ENCODE measurements at places on chromosomes 7 and 10. TPM values are rescaled to one million over a fixed set of nuclear protein-coding genes. Genes with fewer than 3 reads are reported as not detected.

GRCh38 chr10:43226851-43227845, 39.7 kb downstream of the RASGEF1A start:
- no peaks in the 10 kb centered on the region for H3K36me3 ChIP-seq
- H3K4me1 ChIP-seq, result no peaks in the 10 kb centered on the region
- H3K27me3 ChIP-seq, result peaks cover 38% of the 10 kb centered on the region
- H3K27ac ChIP-seq, result no peak overlapping the region

The THSD7A gene
- total RNA-seq, result under 0.01 TPM

DNA sequence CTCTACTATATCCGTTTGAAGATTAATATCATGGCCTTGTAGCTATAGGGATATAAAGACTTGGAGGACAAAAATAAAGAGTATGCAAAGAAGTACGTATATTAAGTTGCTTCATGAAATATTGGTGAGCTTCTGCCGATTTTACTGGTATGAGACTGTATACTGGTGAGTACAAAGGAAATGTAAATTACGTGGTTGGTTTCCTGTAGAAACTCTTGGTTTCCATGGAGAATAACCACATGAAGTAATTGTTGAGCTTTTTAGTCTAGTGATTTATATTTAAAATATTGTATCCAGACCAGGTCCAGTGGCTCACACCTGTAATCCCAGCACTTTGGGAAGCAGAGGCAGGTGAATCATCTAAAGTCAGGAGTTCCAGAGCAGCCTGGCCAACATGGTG, 32.2 kb upstream of the GLI3 start:
- no peak for DNase-seq
- H3K27ac ChIP-seq, result no peak overlapping the region
- H3K36me3 ChIP-seq, result no peaks in the 10 kb centered on the region

DNA sequence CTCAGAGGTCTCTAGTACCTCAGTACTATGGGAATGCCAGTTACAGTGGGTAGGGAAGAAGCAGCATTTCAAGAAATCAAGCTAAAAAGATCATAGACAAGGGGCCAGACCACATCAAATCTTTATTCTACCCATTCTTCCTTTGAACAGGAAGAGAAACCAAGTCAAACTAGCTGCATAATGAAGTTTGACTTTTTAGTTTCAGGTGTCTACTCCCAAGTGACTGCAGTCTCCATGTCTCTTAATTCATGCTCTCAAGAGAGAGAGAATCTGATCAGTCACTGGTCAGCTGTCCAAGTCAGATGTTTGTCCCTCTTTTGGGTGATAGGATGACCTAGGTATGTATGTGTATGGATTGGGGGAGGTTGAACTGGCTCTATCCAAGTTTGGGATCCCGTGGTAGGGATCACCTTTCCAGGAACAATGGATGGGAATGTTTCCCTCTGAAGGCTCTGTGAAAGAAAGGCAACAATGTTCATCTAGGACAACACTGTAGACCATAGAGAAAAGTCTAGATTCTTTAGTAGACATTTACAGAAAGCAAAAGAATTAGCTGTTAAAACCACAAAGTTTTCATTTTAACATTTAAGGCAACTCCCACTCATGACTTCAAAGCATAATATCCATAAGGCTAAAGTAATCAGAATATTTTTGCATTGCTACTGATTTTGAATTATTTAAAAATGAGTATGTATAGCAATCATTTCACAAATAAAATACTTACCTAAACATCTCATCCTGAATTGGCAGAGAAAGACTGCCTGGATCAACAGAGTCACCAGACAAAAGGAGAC, 30.1 kb upstream of the PRTFDC1 start:
- peaks cover 3% of the 10 kb centered on the region for H3K4me1 ChIP-seq
- DNase-seq, result no peak
- no peak overlapping the region for H3K4me3 ChIP-seq
- no peak overlapping the region for H3K27ac ChIP-seq
- no peaks in the 10 kb centered on the region for H3K27me3 ChIP-seq
- no peaks in the 10 kb centered on the region for H3K36me3 ChIP-seq

DNA sequence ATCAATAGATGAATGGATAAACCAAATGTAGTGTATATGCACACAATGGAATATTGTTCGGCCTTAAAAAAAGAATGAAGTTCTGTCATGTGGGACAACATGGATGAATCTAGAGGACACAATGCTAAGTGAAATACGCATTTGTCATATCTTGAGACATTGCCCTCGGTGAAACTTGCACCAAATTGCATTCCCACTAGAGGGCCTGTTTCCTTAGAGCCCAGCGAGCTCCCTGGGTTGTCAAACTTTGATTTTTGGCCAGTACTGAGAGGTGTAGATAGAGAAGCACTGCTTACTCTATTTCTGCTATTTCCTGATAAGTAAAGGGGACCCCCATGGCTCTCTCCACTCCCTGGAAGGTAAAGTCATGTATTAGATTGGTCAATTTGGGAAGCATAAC, 157.1 kb downstream of the GPAM start:
- no peaks in the 10 kb centered on the region for H3K4me1 ChIP-seq
- H3K36me3 ChIP-seq, result no peaks in the 10 kb centered on the region
- no peaks in the 10 kb centered on the region for H3K27me3 ChIP-seq
- no peak overlapping the region for H3K27ac ChIP-seq
- H3K4me3 ChIP-seq, result no peak overlapping the region
- no peak for DNase-seq

The CDHR3 gene
- total RNA-seq, result 6.5 TPM

Measured in osteoblast (primary cell).